ENCODE measurements at places on chromosomes 5 and 9. TPM values are rescaled to one million over a fixed set of nuclear protein-coding genes. Genes with fewer than 3 reads are reported as not detected.
A peak's percentile ranks its signal among the peaks of the same experiment; 100 is the strongest.

- no peaks in the 10 kb centered on the region for H3K4me1 ChIP-seq
- H3K36me3 ChIP-seq: no peaks in the 10 kb centered on the region
- H3K27me3 ChIP-seq: no peaks in the 10 kb centered on the region
- H3K27ac ChIP-seq: no peak overlapping the region
- DNase-seq: no peak
- no peak overlapping the region for H3K4me3 ChIP-seq
These were observed 16.1 kb upstream of the SPIN1 start for GRCh38 chr9:88372103-88372654.

- H3K36me3 ChIP-seq: no peaks in the 10 kb centered on the region
- no peak overlapping the region for H3K4me3 ChIP-seq
- H3K27me3 ChIP-seq: no peaks in the 10 kb centered on the region
- no peak for DNase-seq
- no peaks in the 10 kb centered on the region for H3K4me1 ChIP-seq
- H3K27ac ChIP-seq: no peak overlapping the region
These were observed 200.2 kb downstream of the SPATA31D1 start for GRCh38 chr9:82188817-82189216.

- H3K27ac ChIP-seq: peak overlapping the region; percentile 36
- H3K4me1 ChIP-seq: peaks cover 19% of the 10 kb centered on the region
- H3K27me3 ChIP-seq: no peaks in the 10 kb centered on the region
- no peak overlapping the region for H3K4me3 ChIP-seq
- no peaks in the 10 kb centered on the region for H3K36me3 ChIP-seq
These were observed 211.0 kb downstream of the OSTF1 start for GRCh38 chr9:75299324-75299723.

DNA sequence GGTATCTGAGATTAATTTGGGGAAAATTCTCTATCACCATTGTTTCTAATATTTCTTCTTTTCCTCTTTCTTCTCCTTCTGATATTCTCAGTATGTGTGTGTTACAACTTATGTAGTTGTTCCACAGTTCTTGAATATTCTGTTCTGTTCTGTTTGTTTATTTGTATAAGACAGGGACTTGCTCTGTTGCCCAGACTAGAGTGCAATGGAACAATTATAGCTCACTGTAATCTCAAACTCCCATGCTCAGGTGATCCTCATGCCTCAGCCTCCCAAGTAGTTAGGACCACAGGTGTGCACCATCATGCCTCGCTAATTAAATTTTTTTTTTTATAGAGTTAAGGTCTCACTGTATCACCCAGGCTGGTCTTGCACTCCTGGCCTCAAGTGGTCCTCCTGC, 145.8 kb upstream of the TUT7 start:
- DNase-seq: no peak
- H3K4me3 ChIP-seq: no peak overlapping the region
- H3K27me3 ChIP-seq: no peaks in the 10 kb centered on the region
- peaks cover 2% of the 10 kb centered on the region for H3K36me3 ChIP-seq

DNA sequence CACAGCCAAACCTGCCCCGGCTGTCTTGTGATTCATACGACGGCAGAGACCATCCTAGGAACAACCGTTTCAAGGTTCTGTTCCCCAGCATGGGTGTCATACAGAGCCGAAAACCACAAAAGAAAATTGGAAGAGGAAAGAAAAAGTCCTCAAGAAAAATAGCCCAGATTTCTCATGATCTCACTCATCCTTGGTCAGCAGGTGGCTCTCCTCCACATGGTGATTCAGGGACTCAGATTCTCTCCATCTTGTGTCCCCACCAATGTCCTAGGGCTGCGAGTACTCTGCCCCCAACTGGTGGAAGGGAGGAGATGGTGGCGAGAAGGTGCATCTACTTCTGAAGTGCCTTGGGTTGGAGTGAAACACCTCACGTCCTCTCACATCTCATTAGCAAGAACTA, 25.6 kb downstream of the PDZD2 start:
- peaks cover 28% of the 10 kb centered on the region for H3K27me3 ChIP-seq
- no peak overlapping the region for H3K4me3 ChIP-seq
- H3K4me1 ChIP-seq: peaks cover 3% of the 10 kb centered on the region
- no peaks in the 10 kb centered on the region for H3K36me3 ChIP-seq
- H3K27ac ChIP-seq: no peak overlapping the region

- no peak overlapping the region for H3K4me3 ChIP-seq
- peaks cover 7% of the 10 kb centered on the region for H3K4me1 ChIP-seq
- DNase-seq: no peak
- no peaks in the 10 kb centered on the region for H3K36me3 ChIP-seq
- no peak overlapping the region for H3K27ac ChIP-seq
These were observed 126.8 kb downstream of the TRPM3 start for GRCh38 chr9:70994582-70994981.

DNA sequence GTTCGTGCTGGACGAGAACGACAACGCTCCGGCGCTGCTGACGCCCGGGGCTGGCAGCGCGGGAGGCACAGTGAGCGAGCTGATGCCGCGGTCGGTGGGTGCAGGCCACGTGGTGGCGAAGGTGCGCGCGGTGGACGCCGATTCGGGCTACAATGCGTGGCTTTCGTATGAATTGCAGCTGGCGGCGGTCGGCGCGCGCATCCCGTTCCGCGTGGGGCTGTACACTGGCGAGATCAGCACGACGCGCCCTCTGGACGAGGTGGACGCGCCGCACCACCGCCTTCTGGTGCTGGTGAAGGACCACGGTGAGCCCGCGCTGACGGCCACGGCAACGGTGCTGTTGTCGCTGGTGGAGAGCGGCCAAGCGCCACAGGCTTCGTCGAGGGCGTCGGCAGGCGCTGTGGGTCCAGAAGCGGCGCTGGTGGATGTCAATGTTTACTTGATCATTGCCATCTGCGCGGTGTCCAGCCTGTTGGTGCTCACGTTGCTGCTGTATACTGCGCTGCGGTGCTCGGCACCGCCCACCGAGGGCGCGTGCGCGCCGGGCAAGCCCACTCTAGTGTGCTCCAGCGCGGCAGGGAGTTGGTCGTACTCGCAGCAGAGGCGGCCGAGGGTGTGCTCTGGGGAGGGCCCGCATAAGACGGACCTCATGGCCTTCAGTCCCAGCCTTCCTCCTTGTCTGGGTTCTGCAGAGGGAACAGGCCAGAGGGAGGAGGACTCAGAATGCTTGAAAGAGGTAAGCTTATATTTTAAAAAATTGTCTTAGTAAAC, 2.2 kb downstream of the PCDHA13 start:
- no peaks in the 10 kb centered on the region for H3K27me3 ChIP-seq
- peaks cover 24% of the 10 kb centered on the region for H3K36me3 ChIP-seq
- peak; percentile 90 for DNase-seq
- H3K4me1 ChIP-seq: peaks cover 6% of the 10 kb centered on the region

Gene LCN10
- total RNA-seq: not detected

Gene SMIM33
- total RNA-seq: not detected

Gene IFNB1
- not detected for total RNA-seq

Gene DNAH5
- total RNA-seq: 0.46 TPM

Gene ZNF462
- 25.8 TPM for total RNA-seq
